ENCODE measurements at places on chromosomes 3 and 15.

DNA sequence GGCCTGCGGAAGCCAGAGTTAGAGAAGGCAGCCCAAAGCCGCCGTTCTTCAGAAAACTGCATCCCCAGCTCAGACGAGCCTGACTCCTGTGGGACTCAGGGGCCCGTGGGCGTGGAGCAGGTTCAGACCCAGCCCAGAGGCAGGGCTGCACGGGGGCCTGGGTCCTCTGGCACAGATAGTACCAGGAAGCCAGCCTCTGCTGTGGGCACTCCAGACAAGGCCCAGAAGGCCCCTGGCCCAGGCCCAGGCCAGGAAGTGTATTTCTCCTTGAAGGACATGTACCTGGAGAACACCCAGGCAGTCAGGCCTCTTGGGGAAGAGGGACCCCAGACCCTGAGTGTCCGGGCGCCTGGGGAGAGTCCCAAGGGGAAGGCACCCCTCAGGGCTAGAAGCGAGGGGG, 23.1 kb downstream of the ALPK3 start:
- DNase-seq, result no peak

- DNase-seq, result no peak
These were observed 17.2 kb downstream of the CCDC80 start for GRCh38 chr3:112623717-112624116.

DNA sequence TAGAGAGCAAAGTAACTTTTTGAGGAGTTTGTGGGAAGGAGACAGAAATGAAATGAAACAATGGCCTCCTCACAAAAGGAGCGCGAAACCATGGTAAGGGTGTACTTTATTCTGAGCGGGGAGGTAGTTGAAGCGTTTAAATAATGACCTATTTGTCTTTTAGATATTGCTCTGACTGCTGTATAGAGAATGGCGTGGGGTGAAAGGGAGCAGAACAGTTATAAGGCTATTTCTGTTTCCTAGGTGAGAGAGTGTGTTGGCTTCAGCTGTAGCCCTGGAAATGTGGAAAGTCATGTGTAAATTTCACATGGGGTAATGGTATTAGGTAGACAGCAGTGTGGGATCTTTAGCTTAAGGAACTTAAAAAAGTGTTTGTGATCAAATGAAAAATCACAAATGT, 54.9 kb downstream of the CNTN4 start:
- no peak for DNase-seq

DNA sequence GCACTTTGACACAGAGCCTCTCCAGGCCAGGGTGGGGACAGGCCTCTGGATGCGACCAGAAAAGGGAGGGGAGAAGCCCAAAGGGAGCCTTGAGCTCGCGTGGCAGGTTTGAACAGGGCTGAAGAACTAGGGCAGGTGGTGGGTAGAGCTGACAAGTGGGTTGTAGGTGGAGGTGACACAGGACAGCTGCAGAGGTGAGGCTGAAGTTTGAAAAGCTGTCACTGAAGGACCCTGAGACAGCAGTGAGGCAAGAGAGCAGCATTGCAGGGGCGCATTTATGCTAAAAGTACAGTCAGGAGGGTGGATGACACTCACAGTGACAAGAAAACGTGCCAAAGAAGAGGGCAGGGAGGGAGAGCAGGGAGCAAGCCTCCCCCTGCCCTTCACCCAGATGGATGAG, 21.8 kb upstream of the EPB42 start:
- no peak for DNase-seq

- no peak for DNase-seq
These were observed 55.4 kb downstream of the CYP19A1 start for GRCh38 chr15:51283026-51283425.

GRCh38 chr3:150062492-150062891, 91.8 kb upstream of the PFN2 start:
- no peak for DNase-seq

Data from NCI-H187 (cell line).